Activated CD4-positive, alpha-beta T cell treated with anti-CD3 and anti-CD28 coated beads for 48 hours (primary cell): ENCODE measurements at places on chromosomes 16 and 17.

DNA sequence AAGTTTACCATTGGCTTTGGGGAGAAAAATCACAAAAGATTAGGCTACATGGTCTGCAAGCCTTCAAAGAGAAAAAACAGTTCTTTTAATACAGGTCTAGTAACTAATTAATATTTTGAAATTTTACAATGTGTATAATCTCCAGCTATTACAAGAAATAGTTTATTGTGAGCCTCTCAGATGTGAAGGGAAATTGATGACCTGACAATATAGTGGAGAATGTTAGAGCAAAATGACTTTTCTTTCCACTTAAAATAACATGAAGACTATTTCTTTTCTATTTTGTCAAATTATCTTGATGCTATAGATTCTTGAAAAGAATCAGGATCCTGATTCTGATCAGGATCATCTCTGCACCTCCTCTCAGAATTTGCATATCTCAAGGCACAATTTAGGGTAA, 362.3 kb downstream of the PMP22 start:
- DNase-seq, result no peak

- DNase-seq, result peak; percentile 16
Measured at GRCh38 chr17:57619061-57619937, 125.8 kb downstream of the CCDC182 start.

DNA sequence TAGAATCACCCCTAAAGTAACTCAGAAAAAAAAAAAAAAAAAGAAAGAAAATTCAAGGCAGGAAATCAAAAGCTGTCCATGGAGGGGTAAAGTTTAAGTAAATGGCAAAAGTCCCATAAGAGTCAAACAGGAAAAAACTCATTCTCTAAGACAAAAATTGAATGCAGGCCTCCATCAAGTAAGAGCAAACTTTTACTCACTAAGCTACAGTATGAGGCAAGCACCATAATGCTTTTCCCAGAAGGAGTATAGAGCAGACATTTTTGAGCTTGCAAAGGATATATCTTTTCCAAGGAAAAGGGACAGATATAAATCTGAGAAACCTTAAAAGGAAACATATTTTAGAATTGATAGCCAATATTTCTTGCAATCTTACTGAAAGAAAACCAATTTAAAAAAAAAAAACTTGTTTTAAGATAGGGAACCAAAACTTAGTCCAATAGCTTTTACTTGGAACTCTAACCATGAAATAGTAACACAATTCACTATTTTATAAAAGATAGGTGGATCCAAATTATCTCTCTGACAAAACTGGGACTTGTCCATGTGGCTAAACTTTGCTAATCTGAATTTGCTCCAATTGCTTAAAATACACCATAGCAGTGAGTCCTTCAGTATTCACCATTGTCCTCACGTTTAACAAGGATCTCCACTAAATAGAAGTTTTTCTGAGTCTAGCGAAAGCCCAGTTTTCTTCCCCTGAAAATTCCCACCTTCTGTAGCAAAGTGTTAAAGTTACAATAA, 99.8 kb downstream of the CDH11 start:
- DNase-seq, result no peak

GRCh38 chr17:36524428-36524876, 10.2 kb downstream of the MYO19 start:
- peak; percentile 27 for DNase-seq

DNA sequence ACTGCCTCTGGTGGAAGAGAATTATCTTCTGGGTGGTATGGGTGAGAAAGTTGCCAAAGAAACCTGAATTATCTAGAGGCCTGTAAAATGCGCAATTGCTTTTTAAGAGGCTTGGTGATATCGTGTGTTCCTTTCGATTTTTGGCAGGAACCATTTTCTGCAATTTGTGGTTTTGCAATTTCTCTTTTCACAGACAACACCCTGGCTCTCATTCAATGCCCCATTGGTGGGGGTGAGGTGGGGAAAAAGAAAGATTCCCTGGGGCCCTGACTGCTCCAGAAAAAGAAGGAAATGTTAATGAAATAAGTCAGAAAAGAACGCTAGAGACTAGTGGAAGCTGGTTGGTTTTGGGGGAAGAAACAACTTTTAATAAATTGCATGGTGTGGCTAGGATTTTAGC, 77.4 kb downstream of the ANKFN1 start:
- DNase-seq, result no peak

DNA sequence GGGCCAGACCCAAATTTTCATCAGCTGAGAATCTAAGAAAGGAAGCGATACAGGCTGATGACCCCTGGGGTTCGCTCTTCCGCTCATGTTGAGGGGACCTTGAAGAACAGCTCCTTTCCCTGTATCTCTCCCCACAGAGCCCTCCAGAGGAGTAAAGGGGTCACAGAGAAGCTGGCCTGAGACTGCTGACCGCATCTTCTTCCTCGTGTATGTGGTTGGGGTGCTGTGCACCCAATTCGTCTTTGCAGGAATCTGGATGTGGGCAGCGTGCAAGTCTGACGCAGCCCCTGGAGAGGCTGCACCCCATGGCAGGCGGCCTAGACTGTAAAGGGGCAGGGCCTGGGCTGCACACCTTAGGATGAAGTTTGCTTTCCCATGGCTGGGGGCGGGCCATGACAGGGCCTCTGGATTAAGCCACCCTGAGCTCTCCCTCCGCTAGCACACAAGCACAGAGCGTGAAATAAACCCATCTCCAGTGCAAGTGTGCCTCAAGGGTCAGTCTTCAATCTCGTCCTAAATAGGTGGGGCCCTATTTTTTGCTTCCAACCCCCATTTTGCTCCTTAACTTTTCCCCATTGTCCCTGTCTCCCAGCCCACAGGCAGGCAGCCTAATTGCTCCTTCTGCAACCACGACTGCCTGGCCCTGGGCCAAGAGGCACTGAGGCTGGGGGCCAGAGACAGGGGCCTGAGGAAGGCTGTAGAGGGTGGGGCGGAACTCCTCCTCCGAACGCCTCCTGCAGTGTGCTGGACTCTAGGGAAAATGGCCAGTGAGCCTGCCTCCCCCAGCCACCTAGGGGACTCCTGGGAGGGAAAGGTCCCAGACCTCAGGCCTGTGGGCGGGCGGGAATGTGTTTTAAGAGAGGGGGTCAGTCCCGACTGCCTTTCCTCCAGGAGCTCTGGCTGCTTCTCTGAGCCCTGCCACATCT, 3.6 kb downstream of the ZACN start:
- DNase-seq, result no peak

DNA sequence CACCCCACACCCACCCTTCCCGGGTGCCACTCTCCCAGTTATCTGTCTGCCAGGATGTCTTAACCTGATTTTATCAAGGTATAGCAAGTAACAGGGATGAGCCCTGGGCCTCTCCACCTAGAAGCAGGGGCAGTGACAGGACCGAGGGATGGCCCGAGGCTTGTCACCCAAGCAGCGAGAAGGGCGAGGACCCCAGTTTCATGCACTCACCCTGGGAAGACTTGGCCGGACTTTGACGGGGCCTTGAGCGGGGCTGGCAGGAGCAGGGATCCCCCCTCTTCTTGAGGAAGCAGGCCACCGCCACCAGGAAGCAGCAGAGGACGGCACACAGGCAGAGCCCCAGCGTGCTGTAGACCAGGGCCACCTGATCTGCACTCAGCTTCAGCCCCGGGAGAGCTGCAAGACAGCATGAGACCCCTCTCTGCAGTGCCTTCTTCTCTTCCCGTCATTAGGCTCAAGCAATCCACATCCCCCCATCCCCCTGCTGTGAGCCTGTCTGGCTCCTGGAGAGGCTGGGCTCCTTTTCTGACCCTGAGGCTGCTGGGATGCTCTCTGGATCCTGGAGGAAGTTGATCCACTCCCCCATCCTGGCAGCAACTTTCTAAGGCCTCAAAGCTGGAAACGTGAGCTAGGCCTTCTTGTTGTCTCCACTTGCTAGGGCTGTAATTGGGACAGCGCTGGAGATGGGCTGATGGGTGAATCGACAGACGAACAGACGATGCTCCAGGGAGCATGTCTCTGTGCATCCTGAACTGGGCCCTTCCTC, 31.6 kb downstream of the TNFRSF13B start:
- no peak for DNase-seq

DNA sequence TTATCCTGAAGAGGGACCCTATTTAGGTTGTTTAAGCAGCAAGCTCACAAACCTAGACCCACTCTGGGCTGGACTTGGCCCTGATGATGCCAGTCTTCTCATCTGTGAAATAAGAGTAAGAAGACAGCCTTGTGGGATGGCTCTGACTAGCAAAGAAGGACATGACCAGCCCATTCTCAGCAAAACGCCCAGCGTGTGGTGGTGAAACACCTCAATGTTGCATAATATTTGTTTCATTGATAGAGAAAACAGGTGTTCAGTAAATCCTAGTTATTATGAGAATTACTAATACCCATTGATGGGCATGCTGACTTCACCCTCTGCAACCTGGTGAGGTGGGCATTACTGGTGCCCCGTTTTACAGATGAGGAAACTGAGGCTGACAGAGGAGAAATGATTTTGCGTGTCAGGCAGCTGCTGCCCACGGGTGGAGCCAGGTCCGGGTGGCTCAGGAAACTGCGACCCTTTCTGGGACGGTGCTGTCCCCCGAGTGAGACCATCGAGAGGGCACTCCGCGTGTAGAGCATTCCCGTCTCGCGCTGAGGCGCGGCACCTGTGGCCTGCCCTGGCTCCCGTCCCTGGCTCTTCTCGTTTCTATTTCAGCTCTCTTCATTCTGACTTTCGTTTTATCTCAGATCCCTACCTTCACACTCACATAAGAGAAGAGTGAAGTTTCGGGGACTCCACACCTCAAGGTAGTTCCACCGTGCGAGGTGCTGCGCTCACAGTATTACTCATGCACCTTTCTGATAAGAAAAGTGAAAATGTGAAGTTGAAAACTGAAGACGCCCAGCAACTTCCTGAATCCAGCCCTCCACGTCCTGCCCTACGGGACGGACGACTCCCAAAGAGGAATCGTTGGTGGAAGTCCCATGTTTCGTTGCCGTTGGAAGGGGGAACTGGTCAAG, 48.5 kb downstream of the IRF8 start:
- DNase-seq, result peak; percentile 77

- no peak for DNase-seq
Measured at GRCh38 chr17:18186627-18186982, 3.0 kb downstream of the ALKBH5 start.

DNA sequence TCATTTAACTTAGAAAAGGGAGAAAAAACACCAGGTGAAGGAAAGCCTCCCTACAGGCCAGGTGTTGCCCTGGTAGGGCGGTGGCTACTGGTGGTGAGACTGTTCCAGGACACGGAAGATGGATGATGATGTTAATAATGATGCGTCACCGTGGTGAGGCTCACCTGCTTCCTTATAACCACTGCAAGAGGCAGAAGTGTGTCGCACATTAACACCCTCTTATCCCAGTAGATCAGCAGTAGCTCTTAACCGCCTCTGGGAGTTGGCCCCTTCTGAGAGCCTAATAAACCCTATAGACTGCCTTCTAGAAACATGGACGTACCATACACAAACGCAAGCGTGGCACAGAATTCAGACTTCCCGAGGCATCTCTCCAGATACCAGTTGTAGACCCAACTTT, 7.8 kb downstream of the BFAR start:
- DNase-seq, result no peak

- DNase-seq, result no peak
Measured at GRCh38 chr17:49547566-49547965, 28.1 kb upstream of the NXPH3 start.
